ENCODE measurements at places on chromosomes 7 and 10.

- DNase-seq: no peak
Observed at GRCh38 chr7:38318241-38318640, 44.8 kb upstream of the TARP start.

- no peak for DNase-seq
Observed at GRCh38 chr10:31274310-31274709, 44.7 kb upstream of the ZEB1 start.

DNA sequence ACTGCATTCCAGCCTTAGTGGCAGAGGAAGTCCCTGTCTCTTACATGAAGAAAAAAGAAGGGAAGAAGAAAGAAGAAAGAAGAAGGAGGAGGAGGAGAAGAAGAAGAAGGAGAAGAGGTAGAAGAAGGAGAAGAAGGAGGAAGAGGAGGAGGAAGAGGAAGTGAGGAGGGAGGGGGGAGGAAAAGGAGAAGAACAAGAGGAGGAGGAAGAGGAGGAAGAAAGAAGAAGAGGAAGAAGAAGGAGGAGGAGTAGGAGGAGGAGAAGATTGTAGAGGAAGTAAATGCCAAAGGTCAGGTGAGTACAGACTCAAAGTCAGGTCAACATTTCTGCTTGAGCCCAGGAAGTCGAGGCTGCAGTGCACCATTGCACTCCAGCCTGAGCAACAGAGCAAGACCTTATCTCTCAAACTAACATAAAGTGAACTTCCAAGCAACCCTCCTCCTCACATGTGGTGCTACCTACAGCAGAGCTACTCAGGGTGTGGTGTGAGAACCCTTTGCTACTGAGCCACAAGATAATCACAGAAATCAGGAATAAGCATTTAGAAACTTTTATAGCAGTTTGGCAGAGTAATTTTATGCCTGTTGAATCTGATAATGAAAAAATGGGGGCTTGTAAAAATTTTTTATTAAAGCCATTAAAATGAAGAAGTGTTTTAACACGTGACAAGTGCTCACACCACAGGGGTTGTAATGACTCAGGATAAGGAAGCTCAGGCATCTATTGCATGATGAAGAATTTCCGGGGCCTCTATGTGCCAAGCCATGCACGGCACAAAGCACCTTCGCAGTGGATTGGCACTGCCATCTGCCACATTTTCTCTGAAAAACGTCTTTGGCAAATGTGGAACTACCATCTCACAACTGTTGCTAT is 224.9 kb upstream of the AUTS2 start:
- no peak for DNase-seq

DNA sequence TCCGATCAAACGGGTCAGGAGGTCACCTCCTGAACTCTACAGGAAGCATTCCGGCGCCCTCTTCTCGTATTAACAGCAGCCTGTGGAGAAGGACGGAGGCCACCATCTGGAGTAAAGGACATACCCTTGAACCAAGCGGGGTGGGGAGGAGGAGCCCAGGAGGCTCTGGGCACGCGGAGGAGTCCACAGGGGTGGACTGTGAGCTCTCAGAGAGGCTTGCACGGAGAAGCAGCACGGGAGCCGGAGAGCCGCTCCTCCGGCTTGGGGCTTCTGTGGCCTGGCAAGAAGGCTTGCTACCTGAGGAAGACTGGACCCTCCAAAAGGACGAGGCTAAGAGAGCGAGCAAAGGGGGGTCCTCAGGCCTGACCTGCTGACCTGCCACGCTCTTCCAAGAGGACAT is 77.9 kb downstream of the MAD1L1 start:
- DNase-seq: no peak

DNA sequence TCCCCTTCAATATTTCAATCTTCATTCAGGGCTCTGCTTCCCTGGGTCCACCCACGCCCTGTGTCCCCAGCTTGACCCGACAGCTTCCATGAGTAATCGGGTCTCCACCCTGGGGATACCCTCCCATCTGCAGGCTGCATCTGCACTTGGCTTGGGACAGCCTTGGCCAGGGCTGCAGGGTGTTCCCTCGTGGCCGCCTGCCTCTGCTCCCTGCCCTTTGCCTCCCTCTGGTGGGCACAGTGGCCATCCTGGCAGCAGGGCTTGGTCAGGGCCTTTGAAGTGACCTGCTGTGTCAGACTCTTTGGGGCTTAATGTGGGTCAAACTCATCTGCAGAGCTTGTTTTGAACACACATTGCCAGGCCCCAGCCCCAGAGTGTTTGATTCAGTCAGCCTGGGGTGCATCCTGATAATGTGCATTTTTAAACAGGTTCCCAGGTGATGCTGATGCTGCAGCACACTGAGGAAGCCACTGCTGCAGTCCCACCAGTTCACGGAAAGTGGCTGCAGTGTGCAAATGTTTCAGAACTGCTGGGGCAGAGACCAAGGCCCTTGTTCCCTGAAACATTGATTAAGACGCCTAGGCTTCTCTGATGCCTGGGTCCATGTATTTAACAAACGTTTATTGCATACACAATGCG is 80.7 kb upstream of the SEC61G start:
- no peak for DNase-seq

- no peak for DNase-seq
Observed at GRCh38 chr7:144489504-144489903, 86.0 kb upstream of the NOBOX start.

- DNase-seq: no peak
Observed at GRCh38 chr7:32347244-32347828, 142.8 kb downstream of the LSM5 start.

- DNase-seq: no peak
Observed at GRCh38 chr10:5622186-5622960, 44.0 kb downstream of the ASB13 start.

DNA sequence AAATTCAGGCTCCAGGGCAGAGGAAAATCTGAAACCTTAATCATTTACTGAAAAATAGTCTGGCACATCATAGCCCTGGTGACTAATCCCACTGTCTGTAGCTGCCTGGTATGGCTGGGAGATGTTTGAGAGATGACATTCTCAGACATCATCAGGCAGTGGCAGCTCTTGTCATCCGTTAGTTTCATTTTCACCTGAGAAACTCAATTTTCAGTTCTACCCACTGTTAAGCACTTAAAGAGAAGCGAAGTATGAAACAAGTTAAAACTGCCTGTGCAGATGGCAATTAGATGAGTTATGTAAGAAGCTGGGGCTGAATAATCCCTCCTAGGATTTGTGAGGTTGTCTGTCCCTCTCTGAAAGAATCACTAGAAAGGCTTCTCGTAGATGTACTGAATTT is 150.2 kb downstream of the NSUN6 start:
- DNase-seq: no peak

- no peak for DNase-seq
Observed at GRCh38 chr10:130737621-130738020, 573.9 kb downstream of the TCERG1L start.

DNA sequence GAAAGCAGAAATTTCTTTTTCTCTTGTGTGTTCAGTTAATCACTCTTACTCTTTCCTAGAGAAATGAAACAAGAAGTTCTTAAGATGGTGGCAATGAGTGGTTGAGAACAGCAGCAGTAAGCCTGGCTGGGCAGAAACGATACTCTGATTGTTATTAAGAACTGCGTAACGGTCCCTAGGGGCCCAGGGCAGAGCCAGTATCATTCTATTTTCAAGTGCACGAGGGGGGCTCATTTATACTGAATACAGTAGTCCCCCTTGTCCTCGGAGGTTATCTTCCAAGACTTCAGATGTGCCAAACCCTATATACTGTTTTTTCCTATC is 64.9 kb downstream of the EEPD1 start:
- no peak for DNase-seq

DNA sequence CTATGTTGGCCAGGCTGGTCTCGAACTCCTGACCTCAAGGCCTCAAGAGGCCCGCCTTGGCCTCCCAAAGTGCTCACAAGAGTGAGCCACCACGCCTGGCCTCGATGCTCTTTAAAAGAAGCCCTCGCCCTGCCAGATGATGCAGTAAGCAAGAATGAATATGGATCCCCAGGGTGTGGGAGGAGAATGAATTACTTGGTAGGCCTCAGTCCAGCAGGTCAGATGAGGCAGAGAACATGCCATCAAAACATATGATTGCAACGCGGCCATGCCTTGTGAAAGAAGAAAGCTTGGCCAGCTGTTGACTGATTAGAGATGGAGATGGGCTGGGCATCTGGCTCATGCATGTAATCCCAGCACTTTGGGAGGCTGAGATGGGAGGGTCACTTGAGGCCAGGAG is 68.7 kb downstream of the CAMK1D start:
- DNase-seq: no peak

GRCh38 chr7:30840141-30841024 is 69.2 kb downstream of the MINDY4 start:
- DNase-seq: no peak

DNA sequence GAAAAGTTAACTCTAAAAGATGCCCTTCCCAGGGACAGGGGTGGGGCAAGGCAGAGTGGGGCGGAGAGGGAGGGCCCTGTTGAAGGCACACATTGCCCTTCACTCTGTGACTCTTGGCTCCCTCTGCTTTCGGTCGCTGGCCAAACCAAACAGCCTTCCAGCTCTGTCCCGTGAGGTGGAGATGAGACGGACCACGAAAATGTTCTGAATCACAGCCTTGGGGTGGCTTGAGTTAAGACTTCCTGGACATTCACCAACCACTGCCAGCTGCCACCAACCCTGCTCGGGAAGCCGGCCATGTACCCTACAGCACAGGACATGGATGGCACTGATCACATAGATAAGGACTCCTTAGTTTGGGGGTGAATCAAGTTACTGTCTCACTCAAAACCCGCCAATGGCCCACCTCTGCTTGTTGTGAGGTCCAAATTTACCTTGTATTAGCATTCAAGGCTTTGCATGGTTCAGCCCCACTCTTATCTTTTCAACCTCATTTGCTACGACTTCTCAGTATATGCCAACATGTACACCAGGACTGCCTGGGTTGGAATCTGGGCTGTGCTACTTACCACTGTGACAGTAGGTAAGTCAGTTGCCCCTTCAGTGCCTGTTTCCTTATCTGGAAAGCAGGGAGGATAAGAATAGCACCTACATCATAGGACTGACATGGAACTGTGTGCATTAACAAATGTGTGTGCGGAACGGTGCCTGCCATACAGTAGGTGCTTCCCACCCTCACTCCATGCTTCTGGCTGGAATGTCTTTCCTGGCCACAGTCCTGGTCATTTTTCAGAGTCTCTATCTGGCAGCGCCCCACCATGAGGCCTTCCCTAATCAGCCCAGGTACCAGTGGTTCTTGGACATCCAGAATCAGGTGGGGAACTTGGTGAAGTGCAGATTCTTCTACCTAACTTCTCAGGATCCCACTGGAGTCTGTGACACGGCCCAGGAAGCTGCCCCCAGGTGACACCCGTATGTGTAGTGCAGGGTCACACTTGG is 28.0 kb downstream of the ITPRIP start:
- DNase-seq: no peak

GRCh38 chr7:94687810-94688209 is 31.9 kb upstream of the SGCE start:
- no peak for DNase-seq

DNA sequence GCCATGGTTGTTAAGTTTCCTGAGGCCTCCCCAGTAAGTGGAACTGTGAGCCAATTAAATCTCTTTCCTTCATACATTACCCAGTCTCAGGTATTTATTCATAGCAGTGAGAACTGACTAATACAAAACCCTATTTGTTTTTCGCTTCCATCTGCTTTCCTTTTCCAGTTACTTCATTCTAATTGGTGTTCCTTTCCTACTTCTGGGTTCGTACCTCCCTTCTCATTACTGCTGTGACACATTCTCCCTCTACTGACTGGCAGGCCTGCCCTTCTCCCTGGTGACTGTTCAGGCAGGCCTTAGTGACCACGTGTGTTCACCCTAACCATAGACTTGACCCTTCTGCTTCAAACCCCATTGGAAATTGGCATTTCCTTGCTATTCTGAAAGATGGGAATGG is 37.7 kb downstream of the MTURN start:
- DNase-seq: no peak

- DNase-seq: no peak
Observed at GRCh38 chr7:33388332-33388731, 259.0 kb downstream of the BBS9 start.

DNA sequence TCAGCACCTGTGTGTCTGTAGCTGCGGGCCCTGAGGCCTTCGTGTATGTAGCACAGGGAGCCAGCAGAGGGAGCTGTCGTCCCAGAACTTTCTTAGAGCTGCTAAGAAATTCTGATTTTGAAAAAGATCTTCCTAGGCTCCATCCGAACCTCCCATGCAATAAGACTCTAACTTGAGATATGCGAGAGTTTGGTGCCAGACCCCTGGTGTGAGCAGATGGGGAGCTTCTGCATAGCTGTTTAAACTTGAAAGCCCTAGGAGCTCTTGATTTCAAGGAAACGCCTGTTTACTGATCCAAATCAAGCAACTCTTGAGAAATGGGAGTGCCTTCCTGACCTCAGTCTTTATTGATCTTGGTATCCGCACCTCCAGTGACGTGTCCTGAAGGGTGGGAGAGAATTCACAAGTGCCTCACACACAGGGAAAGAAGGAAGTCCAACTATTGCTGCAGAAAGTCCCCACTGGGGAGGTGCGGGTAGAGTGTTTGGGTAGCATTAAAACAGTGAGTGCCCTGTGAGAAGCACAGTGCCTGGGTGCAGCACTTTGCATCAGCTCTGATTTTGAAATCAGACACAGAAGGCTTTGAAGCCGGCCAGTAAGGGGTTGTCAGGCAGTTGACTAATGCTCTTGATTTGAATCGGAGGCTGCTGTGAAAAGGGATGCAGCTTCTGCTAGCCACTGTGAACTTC is 66.4 kb upstream of the STRIP2 start:
- DNase-seq: peak; percentile 2

- no peak for DNase-seq
Observed at GRCh38 chr7:51303142-51303525, 13.5 kb downstream of the COBL start.

GRCh38 chr7:114414156-114415063 is at the start of gene FOXP2:
FOXP2 (plus strand) TSS chr7:114414815; CDS start chr7:114426512, 11,697 bp downstream.
- DNase-seq: no peak

- DNase-seq: no peak
Observed at GRCh38 chr7:82975811-82976468, 186.7 kb downstream of the PCLO start.

- DNase-seq: no peak
Observed at GRCh38 chr7:149450821-149451220, 10.0 kb downstream of the ZNF777 start.
